Fibroblast of skin of back (primary cell): ENCODE measurements at places on chromosomes 5 and 9.

DNA sequence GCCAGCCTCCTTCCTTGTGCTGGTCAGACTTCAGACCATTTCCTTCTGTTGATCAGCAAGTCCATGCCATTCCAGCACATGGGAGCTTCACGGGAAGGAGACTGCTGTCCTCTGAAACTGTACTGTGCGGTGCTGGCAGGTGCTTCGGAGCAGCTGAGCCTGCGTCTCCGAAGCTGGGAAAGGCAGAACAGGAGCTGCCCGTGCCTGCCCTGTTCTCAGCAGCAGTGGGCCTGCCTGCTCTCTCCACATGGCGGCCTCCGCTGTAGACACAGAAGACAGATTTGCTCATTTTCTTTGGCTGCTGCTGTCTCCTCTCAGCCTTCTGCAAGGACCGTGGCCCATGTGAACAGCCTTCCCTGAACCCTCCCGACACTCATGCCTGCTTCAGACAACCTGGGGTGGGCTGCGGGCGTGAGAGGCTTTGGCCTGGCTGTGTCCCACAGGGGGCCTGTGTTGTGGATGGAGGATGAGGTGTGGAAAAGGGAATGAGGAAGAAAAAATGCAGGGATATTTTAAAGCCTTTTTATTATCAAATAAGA lies 43.1 kb downstream of the HABP4 start:
- no peak for DNase-seq

GRCh38 chr9:38345851-38346755 lies 46.4 kb upstream of the ALDH1B1 start:
- DNase-seq, result no peak

- peak; percentile 26 for DNase-seq
Measured at GRCh38 chr5:165334201-165334600, 1828.8 kb downstream of the MAT2B start.

- DNase-seq, result no peak
Measured at GRCh38 chr9:38009990-38010389, 59.0 kb downstream of the SHB start.

- no peak for DNase-seq
Measured at GRCh38 chr9:135218331-135219225, 131.1 kb downstream of the OLFM1 start.

DNA sequence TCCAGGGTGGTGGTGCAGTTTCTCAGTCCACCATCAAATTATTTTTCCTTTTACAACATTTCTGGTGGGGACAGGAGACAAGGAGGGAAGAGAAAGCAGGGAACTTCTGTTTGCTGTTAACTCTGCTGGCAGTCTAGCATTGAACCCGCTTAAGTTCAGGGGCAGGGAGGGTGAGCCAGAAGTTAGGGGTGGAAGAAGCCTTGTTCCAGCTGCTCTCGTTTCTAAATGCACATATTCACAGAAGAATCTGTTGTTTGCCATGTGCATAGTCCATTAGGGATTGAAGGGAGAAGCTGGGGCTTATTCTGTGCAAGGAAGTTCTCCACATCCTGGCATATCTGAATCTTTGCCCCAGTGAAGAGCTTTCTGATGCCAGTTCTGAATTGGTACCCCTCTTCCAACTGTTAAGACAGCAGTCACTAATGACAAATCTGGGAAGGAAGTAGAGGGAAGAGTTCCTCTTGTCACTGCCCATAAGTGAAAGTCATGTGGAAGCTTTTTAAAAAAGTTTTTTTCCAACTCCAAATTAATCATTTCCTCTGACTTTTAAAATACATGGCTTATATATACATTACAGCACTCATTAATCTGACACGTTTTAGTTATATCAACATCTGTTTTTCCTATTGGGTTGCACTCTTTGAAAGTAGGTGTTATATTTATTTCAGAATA lies 32.6 kb upstream of the ACOT12 start:
- DNase-seq, result no peak
